SJSA1 (cell line): ENCODE measurements at places on chromosomes 13 and 19. TPM values are rescaled to one million over a fixed set of nuclear protein-coding genes. Genes with fewer than 3 reads are reported as not detected.
A peak's percentile ranks its signal among the peaks of the same experiment; 100 is the strongest.

GRCh38 chr13:98977568-98978265, at the start of gene DOCK9:
DOCK9 (minus strand) TSS chr13:98978064; CDS start chr13:98977909, 155 bp downstream.
- peak within 1 kb of the TSS; percentile 31 for H3K4me3 ChIP-seq
- no peaks in the 10 kb centered on the region for H3K27me3 ChIP-seq
- H3K4me1 ChIP-seq: peaks cover 48% of the 10 kb centered on the region

The ZNF587 gene
- total RNA-seq: 12.3 and 13.3 TPM in 2 replicates

The SYCN gene
- total RNA-seq: not detected in 2 replicates

The PRODH2 gene
- not detected in 2 replicates for total RNA-seq

The PSG11 gene
- total RNA-seq: not detected in 2 replicates

DNA sequence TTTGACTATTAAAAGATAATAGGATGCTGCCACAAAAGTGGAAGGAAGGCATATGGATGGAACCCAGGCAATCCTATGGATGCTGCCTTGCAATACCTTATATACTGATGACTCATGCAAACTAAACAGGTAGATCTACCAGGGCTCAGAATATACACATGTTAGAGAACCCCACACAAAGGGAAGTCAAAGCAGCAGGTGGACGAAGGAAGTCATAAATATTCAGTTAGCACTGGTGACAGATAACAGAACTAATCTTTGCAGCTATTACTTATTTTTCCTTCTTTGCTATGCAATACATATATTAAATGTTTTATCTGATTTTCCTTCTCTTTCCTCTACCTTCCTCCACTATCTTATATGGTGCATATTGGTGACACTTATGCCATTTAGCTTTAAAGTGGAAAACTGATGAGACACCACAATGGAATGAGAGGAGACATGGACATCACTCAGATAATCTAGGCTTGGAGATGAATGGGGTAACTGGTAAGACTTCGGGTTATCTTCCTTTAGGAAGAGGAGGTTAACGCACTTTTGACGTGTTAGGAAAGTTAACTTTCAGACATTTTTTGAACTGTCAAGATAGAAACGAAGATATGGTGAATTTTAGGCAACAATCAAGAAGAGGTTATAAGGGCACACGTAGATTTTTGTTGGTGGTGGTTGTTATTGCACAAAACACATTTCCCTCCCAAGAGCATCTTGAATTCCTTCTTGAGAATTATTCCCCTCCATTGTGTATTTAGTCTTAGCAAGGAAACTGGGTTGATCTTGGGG, 39.8 kb upstream of the MBNL2 start:
- H3K4me1 ChIP-seq: no peaks in the 10 kb centered on the region
- H3K27ac ChIP-seq: no peak overlapping the region

The DEDD2 gene
- total RNA-seq: 15.9 and 16.9 TPM in 2 replicates

DNA sequence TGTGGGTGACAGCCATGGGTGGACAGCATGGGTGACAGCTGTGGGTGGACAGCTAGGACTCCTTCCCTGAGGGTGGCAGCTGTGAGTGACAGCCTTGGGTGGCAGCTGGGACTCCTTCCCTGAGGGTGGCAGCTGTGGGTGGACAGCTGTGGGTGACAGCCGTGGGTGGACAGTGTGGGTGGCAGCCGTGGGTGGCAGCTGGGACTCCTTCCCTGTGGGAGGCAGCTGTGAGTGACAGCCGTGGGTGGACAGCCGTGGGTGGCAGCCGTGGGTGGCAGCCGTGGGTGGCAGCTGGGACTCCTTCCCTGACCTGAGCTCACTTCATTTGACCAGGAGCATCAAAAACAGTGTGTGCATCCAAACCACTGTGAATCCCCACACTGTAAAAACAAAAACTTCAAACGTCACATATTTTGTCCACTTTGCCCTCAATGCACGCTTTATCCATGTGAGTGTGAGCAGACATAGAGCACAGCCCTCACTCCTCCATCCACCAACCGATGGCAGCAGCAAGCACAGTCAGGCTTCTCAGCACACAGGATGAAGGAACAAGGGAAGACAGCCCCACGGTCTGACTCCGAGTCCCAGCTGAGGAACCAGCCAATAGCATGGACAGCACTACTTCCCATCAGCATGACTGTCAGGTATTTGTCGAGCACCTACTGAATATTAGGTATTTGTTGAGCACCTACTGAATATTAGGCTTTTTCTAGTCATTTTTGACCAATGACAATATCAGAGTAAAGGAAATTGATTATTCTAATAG, 1.6 kb upstream of the CFAP97D2 start:
- DNase-seq: no peak
- H3K36me3 ChIP-seq: no peaks in the 10 kb centered on the region
- no peaks in the 10 kb centered on the region for H3K27me3 ChIP-seq

The KLHL26 gene
- 3.3 and 5.8 TPM in 2 replicates for total RNA-seq

The ZNF154 gene
- total RNA-seq: 0.91 and 0.92 TPM in 2 replicates

The TMEM150B gene
- total RNA-seq: not detected in 2 replicates

GRCh38 chr13:106121173-106121754, 414.2 kb downstream of the EFNB2 start:
- H3K27me3 ChIP-seq: no peaks in the 10 kb centered on the region
- peaks cover 16% of the 10 kb centered on the region for H3K4me1 ChIP-seq
- DNase-seq: no peak
- H3K27ac ChIP-seq: no peak overlapping the region
- H3K36me3 ChIP-seq: no peaks in the 10 kb centered on the region
- H3K4me3 ChIP-seq: no peak overlapping the region

- peaks cover 26% of the 10 kb centered on the region for H3K4me1 ChIP-seq
- no peaks in the 10 kb centered on the region for H3K27me3 ChIP-seq
- no peaks in the 10 kb centered on the region for H3K36me3 ChIP-seq
- H3K4me3 ChIP-seq: no peak overlapping the region
- no peak for DNase-seq
Measured at GRCh38 chr13:29436721-29437280, 158.7 kb downstream of the SLC7A1 start.

- no peak overlapping the region for H3K27ac ChIP-seq
- no peak for DNase-seq
- no peak overlapping the region for H3K4me3 ChIP-seq
- H3K4me1 ChIP-seq: no peaks in the 10 kb centered on the region
- peaks cover 78% of the 10 kb centered on the region for H3K36me3 ChIP-seq
Measured at GRCh38 chr19:45352062-45352461, 11.5 kb downstream of the KLC3 start.

GRCh38 chr19:44696939-44697669, 1.8 kb upstream of the CEACAM16 start:
- peaks cover 7% of the 10 kb centered on the region for H3K4me1 ChIP-seq
- H3K4me3 ChIP-seq: no peak overlapping the region
- no peaks in the 10 kb centered on the region for H3K27me3 ChIP-seq
- no peak for DNase-seq
- H3K27ac ChIP-seq: no peak overlapping the region
- no peaks in the 10 kb centered on the region for H3K36me3 ChIP-seq

The F10 gene
- 3.9 and 4.8 TPM in 2 replicates for total RNA-seq

- H3K36me3 ChIP-seq: no peaks in the 10 kb centered on the region
- no peak overlapping the region for H3K4me3 ChIP-seq
- H3K27me3 ChIP-seq: no peaks in the 10 kb centered on the region
Measured at GRCh38 chr19:8017808-8018207, 12.4 kb upstream of the ELAVL1 start.
